ENCODE measurements at places on chromosomes 3 and 15.

- DNase-seq = no peak
- H3K27ac ChIP-seq = no peak overlapping the region
- no peaks in the 10 kb centered on the region for H3K27me3 ChIP-seq
Measured at GRCh38 chr15:76829939-76830338, 75.2 kb downstream of the SCAPER start.

DNA sequence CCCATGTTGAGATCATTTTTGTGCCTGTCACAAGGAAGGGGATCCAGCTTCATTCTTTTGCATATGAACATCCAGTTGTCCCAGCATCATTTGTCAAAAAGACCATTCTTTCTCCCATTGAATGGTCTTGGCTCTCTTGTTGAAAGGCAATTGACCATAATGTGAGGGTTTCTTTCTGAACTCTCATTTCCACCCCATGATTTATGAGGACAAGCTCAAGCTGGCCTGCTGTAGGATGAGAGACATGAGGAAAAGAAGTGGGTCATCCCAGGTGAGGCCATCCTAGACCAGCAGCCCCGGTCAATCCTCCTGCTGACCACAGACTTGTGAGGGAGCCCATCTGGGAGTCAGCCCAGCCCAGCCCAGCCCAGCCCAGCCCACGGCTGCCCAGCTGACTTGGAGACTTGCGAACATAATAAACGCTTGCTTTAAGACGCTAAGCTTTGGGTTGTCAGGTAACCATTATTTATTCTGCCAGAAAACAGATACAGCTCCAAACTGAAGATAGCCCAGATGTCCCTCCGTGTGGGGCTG lies 69.0 kb downstream of the LINGO1 start:
- no peaks in the 10 kb centered on the region for H3K36me3 ChIP-seq
- DNase-seq = no peak
- H3K4me3 ChIP-seq = no peak overlapping the region
- peaks cover 2% of the 10 kb centered on the region for H3K27me3 ChIP-seq
- no peak overlapping the region for H3K27ac ChIP-seq
- H3K4me1 ChIP-seq = peaks cover 40% of the 10 kb centered on the region

DNA sequence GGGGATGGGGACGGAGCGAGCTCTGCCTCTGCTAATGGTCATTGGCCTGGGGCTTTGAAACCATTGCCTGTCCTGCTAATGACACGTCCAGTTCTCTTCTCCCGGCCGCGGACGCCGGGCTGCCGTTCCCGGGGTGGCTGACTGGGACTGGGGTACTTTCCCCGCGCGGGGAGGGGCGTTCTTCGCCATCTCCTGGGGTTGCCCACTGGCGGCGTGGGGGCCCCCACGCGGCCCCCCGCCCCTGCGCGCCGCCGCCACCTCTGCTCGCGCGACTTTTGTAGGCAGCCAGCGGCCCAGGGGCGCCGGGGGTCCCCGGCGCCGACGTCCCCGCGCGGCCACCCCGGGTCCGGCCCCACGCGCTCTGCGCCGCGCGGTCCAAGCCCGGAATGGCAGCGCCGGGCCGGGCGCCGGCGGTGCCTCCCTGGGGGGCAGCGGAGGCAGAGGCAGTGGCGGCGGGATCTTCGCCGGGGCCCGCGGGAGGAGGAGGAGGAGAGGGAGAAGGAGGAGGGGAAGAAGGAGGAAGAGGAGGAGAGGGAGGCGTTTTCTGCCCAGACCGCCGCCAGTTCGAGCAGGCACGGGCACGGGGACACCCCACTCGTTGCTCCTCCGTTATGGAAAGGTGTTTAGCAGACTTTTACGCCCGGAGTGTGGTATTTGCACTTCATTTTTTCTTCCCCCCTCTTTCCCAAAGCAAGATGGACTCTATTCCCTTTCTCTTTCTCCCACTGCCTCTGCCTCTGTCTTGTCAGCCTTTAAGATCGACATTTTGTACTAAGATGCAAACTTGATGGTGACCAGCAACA lies 2.3 kb downstream of the BBX start:
- peaks cover 8% of the 10 kb centered on the region for H3K36me3 ChIP-seq
- peak; percentile 31 for DNase-seq
- H3K27me3 ChIP-seq = no peaks in the 10 kb centered on the region
- peaks cover 26% of the 10 kb centered on the region for H3K4me1 ChIP-seq

GRCh38 chr15:57611938-57612337 lies 20.2 kb downstream of the MYZAP start:
- H3K36me3 ChIP-seq = no peaks in the 10 kb centered on the region
- no peak overlapping the region for H3K4me3 ChIP-seq

DNA sequence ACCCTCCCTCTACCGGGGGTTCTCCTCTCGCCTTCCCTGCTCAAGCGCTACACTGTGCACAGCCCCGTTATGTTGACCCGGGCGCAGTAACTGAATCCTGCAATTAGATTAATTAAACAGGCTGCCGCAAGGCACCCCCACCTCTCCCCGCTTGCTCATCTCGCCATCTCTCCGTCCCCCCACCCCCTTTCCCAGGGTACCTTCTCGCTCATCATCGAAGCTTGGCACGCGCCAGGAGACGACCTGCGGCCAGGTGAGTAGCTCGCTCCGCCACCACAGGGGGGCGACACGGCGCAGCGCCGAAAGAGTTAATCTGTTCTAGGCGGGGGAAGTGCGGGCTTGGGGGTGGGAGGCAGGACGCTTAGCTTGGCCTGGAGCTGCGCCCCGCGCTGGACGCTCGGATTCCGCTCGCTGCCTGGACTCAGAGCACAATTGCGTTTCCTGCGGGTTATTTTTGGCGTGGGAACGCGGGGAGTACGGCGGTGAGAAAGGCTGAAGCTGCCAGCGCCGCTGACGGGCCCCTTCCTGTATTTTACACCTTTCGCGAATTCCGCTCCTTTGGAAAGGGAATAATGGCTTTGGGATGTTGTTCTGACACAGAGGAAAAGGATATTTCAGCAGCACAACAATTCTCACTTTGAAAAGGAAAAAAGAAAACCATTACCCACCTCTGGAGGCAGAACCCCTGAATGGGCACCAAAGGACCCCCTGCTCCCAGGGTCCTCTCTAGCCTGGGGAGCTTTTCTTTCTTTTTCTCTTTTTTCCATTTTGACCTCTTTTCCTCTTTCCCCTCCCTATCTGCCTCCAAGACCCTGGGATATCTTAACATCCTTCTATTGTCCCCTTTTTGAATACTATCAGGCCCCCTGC lies 1.5 kb downstream of the DLL4 start:
- H3K27ac ChIP-seq = no peak overlapping the region
- H3K36me3 ChIP-seq = no peaks in the 10 kb centered on the region
- no peak for DNase-seq
- peaks cover 87% of the 10 kb centered on the region for H3K27me3 ChIP-seq

- H3K36me3 ChIP-seq = peaks cover 3% of the 10 kb centered on the region
- DNase-seq = no peak
- no peaks in the 10 kb centered on the region for H3K27me3 ChIP-seq
- H3K27ac ChIP-seq = no peak overlapping the region
Measured at GRCh38 chr15:84840741-84841429, 23.7 kb downstream of the ALPK3 start.

GRCh38 chr3:14245248-14245639 lies 66.6 kb downstream of the LSM3 start:
- no peak for DNase-seq
- peaks cover 2% of the 10 kb centered on the region for H3K36me3 ChIP-seq
- H3K4me3 ChIP-seq = no peak overlapping the region
